ENCODE measurements at places on chromosomes 4 and X.

- no peak for DNase-seq
Measured at GRCh38 chr4:112170451-112170993, 25.3 kb downstream of the FAM241A start.

GRCh38 chrX:15672881-15673280, 8.3 kb upstream of the CLTRN start:
- DNase-seq = no peak

DNA sequence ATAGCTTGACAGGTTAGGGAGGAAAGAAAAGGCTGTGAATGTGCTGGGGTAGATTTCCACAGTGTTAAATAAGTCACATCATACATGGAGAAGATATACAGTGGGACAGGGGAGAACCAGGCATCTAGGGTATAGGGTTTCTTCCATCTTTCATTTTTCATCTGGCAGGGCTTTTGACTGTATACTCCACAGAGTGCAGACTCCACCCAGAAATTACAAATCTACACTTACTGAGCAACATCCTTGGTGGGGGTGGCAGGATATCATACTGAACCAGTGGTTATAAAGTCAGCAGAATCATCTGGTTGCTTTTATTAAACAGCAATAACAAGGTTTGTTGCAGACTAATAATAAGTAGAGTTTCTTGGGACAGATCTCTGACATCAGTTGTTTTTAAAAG, 154.2 kb downstream of the NPNT start:
- DNase-seq = no peak

DNA sequence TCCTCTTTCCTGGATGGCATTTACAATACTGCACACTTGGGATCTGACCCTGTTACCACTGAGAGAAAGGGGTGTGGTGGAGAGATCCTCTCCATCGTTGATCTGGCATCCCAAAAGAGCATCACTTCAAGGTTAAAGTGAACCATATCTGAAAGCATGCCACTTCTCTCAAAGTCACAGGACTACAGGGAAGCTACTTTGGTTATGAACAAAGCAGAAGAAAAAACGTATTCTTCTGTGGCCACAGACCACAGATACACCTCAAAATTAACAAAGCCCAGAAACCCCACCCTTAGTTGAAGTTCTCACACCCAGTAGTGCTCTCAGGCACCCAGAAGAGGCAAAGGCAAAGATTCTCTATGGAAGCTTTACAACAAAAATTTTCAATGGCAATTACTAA, 108.3 kb downstream of the JADE1 start:
- no peak for DNase-seq

- no peak for DNase-seq
Measured at GRCh38 chrX:96979766-96980165, 96.1 kb downstream of the RPA4 start.

GRCh38 chr4:124694306-124694705, 18.2 kb downstream of the ANKRD50 start:
- DNase-seq = no peak

GRCh38 chrX:133888984-133889383, 96.4 kb downstream of the GPC3 start:
- DNase-seq = no peak

GRCh38 chr4:140851032-140851636, 94.9 kb upstream of the TBC1D9 start:
- no peak for DNase-seq

DNA sequence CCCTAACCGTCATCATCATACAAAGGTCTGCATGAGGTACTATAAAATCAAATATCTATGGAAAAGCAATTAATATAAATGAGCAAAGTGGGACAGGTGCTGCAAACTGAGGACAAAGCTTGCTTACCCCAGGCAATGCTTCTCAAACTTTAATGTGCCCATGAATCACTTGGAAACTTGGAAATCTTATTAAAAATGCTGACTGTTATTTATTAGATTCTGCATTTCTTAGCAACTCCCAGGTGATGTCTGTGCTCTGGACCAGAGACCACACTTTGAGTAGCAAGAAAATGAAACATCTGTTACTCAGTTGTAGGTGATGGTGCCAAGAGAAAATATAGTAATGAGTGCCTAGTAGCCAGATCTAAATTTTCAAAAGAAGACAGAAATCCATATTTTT, 890.4 kb upstream of the FTHL17 start:
- DNase-seq = no peak

DNA sequence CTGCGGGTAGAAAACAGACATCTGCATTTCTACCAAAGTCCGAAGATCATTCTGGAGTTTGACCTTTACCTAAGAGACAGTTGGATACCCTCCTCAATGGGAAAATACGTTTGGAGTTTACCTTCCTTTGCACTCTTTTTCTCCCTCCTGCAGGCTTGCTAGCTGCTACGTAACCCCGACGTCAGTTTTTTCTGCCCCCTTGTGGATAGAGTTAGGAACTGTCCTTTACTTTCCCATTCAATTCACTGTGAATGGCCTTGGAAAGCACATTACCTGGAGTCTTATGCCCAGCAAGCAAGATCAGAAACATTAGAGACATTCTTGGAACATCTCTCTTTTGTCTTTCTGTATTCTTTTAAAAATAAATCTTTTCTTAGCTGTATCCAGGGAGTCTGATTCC, 250.7 kb downstream of the NAP1L3 start:
- DNase-seq = no peak

DNA sequence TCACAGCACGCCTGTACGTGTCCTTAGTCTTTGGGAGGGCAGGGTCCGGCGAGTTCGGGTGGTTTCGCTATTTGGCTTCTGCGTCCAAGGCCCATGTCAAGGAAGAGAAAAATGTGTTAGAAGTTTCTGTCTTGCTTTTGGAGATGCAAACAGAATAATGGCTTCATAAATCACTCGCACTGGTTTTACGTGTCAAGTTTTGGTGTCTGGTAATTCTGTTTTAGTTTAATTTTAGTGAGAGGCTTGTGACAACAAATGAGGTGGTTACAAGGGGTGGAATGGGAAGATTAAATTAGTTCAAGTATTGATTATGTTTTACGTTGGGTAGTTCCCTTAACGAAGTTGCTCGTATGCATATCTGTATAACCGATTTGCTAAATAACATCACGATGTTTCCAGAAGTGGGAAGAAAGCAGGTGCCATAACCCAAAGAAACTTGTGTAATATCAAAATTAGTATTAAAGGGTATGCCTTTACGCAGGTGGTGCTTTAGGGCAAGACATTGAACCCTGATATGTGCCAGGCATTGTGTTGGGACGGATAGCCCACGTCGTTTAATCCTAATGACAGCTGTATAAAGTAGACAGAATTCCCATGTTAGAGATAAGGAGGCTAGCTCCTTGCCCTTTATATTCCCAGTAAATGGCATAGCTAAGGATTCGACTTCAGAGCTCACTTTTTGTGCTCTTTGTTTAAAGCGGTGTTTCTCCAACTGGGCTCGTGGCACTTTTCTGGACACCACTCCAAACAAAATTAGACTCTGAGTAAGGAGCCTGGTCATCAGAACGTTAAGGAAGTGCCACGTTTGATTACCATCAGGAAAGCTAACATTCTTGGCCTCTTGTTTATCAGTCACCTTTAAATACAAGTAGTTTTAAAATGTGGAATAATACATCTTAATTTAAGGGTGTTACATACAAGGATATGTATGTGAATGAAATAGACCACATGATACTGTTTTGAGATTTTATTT, 843 bp downstream of the RPL34 start:
- no peak for DNase-seq

- DNase-seq = no peak
Measured at GRCh38 chrX:2989565-2989964, 16.8 kb upstream of the ARSH start.

GRCh38 chrX:134423606-134424005, 36.4 kb upstream of the HPRT1 start:
- peak; percentile 4 for DNase-seq

Data from retinal pigment epithelial cell (primary cell).